ENCODE measurements at places on chromosomes 16 and 17.

DNA sequence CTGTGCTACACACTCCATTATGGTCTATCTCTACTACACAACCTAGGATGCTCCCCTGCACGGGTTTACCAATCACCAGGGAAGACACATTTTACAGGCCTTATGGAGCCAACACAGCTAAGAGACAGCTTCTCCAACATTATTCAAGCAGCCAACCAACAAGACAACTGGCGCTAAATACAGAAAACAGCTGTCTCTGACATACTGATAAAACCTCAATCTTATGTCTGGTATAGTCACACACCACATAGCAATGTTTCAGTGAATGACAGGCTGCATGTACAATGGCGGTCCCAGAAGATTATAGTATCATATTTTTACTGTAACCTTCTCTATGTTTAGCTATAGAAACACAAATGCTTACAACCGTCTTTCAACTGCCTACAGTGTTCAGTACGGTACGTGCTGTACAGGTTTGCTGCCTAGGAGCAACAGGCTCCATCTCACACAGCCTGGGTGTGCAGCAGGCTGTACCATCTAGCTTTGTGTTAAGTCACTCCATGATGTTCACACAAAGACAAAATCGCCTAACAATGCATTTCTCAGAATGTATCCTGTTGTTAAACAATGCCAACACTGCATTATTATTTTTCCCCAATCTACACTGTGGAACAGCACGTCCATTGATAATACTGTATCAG lies 10.9 kb downstream of the USP22 start:
- DNase-seq = no peak

DNA sequence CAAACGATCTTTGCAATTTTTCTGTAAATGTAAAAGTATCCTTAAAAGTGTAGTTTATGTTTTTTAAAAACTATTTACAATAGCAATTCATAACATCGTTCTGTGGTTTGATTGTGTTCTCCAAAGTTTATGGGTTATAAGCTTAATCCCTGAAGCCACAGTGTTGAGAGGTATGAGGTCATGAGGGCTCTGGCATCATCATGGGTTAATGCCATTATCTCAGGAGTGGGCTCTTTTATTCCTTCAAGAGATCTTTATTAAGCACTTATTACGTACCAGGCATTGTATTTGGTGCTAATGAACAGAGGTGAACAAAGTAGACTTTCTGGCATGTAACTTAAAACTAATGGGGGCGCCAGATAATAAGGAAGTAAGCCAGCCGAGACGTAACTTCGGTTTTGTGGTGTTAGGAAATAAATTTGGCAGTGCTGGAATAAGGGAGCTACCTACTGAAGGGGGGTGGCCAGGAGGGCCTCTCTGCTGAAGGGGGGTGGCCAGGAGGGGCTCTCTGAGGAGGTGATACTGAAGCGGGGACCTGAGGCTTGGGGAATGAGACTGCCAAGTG lies 158.1 kb downstream of the VPS53 start:
- no peak for DNase-seq

DNA sequence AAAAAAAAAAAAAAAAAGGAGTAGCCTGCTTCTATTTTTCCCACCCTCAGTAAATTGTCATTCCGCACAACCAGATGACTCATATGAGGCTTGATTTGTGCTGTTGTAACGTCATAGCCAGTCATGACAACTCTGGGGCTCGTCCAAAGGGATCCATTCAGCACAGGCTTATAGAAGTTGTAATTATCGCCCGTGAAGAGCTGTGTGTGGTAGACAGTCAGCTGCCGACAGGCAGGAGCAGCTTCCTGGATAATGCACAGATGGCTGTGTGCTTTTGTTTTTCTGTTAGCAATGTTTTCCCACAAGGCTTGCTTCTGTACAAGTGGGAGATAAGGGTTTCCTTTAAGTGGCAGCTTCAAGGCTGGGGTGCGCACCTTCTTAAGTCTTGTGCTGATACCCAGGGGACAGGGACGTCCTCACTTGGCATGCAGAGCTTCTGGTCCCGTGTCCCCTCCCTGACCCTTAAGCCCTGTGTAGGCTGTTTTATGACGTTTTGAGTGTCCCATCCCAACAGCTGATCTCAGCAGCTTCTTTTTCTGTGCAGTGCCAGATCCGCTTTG lies 26.0 kb downstream of the SNX29 start:
- no peak for DNase-seq

- no peak for DNase-seq
Observed at GRCh38 chr17:42363767-42364585, 24.3 kb downstream of the STAT3 start.

DNA sequence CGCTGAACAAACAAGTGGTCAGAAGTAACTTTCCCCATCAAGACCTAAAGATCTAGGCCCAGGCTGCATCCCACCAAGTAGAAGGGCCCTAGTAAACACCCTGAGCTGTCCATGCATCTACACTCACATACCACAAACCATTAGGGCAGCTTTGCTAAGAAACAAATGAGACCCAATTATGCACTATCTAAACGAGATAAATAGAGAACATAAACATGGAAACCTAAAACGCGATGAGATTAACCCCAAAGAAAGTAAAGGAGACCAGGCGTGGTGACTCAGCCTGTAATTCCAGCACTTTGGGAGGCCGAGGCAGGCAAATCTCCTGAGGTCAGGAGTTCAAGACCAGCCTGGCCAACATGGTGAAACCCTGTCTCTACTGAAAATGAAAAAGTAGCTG lies 5.8 kb downstream of the TXNDC11 start:
- DNase-seq = no peak

Data from activated CD4-positive, alpha-beta memory T cell treated with anti-CD3 and anti-CD28 coated beads, Interleukin-2, amount 10 ng/mL, durations not matched to agents 7 days and 5 days (primary cell).